ENCODE measurements at places on chromosomes 11 and 22. TPM values are rescaled to one million over a fixed set of nuclear protein-coding genes. Genes with fewer than 3 reads are reported as not detected.

GRCh38 chr11:66909181-66909580, 49.0 kb downstream of the PC start:
- DNase-seq = no peak

DNA sequence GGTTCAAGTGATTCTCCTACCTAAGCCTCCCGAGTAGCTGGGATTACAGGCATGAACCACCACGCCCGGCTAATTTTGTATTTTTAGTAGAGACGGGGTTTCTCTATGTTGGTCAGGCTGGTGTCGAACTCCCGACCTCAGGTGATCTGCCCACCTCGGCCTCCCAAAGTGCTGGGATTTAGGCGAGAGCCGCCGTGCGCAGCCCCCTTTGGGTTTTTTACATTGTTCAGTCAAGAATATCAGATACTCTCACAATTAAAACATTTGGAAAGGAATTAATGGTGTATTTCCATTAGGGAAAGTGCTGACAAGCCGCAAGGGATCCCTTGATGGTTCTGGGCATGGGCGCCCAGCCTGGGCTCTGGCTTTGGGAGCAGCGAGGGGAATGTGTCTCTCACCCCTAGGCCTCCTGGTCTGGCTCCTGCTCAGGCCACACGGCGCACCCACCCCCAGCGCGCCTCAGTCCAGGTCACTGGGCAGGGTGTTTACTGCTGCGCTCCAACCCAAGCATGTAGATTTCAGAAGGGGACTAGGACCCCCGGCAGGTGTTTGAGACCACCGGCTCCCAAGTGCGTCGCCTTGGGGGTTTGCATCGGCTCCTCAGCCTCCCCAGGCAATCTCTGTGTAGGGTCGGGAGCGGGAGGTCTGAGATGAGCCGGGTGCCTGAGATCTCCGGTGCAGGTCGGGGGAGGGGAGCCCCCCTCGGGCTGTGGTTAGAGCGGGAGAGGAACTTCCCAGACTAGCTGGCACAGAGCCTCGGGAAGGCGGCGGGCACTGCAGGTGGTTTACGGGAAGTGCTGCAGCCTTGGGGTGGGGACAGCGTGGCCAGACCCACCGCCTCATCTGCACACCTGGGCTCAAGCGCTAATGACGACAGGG, 809 bp upstream of the IRF7 start:
- peak; percentile 71 for DNase-seq

- DNase-seq = no peak
Observed at GRCh38 chr11:117677729-117678310, 119.2 kb downstream of the DSCAML1 start.

DNA sequence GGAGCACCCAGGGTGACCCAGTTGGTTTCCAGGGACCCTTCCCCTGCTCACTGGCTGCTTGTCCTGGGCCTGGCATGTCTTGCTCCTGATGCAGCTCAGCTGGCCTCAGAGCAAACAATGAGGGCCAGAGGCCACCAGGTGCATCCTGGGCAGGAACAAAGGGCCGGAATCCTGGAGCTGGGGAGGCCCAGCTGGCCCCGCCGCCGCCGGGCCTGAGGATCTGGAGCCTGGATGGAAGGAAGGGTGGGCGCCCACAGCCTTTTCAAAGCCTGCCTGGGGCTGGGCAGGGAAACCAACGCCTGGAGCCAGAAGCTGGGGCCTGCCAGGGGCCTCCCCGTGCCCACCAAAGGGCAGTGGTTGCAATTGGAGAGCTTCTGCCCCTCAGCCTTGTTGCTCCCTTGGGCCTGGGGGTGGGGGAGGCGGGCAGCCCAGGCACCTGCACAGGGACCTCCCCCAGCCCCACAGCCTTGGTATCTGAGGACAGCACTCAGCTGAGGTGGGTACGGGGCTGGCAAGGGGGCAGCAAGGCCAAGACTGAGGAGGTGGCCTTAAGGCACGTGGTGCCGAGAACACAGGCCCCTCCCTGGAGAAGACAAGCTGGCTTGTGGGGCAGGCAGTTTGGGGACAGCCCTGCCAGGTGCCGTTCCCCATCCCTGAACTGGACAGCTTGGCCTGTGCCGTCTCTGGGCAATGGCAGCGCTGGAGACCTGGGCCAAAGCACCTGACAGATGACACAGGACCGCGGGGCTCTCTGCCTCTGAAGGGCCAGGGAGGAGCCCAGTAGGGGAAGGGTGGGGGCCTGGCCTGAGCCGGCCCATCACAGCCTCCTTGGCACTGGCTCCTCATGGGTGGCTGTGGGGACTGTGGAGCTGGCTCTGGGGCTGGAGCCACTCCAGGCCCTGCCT, 7.1 kb upstream of the ADORA2A start:
- peak; percentile 44 for DNase-seq

OR51B5 gene
- not detected for total RNA-seq

DNA sequence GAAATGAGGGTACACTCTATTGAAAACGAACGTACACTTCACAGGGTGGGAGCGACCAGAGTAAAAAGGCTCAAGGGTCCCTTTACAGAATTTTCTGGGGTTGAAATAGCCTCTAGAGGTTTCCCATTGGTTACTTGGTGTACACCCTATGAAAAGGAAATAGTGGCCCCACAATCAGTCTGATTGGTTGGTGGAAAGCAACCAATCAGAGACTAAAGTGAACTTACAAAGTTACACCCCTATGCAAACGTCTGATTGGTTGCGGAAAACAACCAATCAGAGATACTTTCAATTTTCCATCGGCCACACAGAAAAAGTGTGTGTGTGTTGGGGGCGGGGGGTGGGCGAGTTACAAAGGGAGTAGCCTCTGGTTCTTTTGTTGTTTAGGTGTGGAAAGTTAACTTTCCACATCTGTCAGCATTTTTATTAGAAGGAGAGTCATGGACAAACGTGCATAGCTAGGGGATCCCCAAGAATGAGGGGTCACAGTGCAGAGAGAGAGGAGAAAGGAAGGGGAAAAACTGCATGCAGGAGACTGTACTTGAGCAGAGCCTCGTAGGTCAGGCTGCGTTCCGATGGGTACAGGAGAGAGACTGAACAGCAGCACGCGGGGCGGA, 1152.1 kb downstream of the TBC1D22A start:
- DNase-seq = no peak

PIH1D2 gene
- total RNA-seq = 1.3 TPM

DNA sequence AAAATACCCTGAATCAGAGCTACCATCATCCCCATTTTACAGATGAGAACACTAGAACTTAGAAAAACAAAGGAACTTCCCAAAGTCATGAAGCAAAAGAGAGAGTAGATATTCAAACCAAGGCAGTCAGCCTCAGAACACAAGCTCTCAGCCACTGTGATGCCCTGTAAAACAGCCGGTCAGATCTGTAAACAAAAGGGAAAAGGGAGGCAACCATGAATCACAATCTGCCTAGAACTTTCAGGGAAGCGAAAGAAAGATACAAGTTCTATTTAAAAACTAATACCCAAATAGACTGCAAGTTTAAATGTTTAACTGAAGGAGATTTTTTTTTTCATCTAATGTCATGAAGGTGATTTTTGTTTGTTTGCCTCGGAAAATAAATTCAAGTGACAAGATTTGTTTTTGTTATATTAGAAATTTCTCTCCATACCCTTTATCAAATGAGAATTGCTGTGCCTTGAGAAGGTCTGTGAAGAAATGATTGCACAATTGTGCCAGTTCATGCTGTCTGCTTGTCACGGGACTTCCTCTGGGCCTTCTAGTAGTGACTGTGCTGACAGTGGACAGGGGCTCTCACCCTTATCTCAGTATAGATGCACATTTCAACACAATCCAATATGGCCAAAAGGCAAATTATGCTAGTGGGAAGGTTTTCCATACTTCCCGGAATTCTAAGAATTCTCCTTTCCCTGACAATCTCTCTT, 11.7 kb downstream of the SAA1 start:
- DNase-seq = no peak

DNA sequence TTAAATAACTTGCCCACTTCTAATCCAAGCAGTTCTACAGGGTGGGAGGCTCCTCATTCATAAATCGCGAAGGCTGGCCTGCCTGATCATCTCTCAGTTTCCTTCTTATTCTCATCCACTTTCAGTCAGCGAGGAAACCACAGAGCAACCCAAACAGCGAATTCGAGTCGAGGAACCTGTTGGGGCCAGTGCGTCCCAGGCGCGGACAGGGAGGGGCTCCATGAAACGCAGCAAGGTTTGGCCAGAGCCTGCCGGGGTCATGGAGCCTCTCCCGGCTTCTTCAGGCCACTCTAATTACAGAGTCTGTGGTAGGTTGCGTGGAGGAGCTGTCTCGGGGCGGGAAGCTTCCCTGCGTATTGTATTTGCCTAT, 741 bp upstream of the NAV2 start:
- DNase-seq = no peak

DNA sequence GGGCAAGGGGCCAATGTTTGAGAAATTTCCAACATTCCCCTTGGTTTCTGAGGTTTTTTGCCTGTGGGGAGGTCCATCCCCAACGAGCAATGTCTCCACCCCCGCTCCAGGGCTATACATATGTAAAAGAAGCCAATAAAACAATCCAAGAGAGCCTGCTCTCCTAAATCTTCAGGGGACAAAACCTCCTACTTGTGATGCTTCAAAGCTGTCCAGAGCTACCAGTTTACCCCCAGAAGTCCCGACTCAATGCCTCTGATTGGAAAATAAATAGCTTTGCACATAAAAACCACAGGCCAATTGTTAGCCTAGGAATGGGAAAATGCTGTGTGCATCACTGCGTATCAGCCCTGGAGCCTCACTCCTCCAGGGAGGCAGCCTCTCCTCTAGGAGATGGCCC, 66.0 kb upstream of the PAX6 start:
- no peak for DNase-seq

DNA sequence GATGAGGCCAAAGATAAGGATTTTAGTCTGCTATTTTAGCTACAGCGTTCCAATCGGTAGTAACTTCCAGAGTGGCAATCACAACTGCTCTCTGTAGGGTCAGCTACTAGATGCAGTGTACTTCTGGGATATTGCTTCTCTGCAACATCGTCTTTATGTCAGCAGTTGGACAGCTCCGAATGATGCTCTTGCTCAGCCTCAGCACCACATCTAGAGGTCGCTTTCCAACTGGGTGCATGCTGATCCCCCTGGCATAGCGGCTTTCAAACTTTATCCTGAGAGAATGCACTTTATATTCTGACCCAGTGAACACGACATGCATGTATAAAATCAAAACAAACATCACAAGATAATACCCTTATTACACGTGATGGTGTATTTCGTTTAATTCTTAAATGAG, 219.6 kb downstream of the C11orf87 start:
- no peak for DNase-seq

- no peak for DNase-seq
Observed at GRCh38 chr11:77324508-77324907, 23.0 kb upstream of the GDPD4 start.

DNA sequence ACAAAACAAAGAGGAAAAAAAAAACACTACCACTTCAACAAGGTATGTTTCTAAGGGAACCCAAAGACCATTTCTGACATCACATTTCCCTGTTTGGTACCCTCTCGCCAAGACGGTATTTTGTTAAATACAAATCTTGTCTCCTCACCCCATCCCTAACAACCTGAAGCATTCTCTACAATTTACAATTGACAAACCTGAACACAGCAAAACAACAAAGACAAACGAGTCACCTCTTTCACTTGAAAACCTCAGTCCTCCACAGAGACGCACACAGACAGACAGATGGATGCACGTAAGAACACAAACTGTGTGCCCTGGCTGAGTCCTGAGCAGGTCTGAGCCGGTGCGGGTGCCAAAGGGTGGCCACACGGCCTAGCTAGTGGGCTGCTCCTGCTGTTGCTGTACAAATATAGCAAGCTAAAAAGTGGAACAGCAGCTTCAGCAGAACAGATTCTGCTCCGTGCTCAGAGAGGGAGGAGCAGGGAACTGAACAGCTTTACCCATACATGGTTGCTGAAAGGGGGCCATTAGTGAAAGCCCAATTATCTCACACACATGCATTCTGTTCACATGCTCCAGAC, 28.5 kb downstream of the CELF1 start:
- DNase-seq = peak; percentile 58

GRCh38 chr11:7576726-7577290, 63.0 kb downstream of the PPFIBP2 start:
- DNase-seq = peak; percentile 51

DGAT2 gene
- 20.7 TPM for total RNA-seq

DNA sequence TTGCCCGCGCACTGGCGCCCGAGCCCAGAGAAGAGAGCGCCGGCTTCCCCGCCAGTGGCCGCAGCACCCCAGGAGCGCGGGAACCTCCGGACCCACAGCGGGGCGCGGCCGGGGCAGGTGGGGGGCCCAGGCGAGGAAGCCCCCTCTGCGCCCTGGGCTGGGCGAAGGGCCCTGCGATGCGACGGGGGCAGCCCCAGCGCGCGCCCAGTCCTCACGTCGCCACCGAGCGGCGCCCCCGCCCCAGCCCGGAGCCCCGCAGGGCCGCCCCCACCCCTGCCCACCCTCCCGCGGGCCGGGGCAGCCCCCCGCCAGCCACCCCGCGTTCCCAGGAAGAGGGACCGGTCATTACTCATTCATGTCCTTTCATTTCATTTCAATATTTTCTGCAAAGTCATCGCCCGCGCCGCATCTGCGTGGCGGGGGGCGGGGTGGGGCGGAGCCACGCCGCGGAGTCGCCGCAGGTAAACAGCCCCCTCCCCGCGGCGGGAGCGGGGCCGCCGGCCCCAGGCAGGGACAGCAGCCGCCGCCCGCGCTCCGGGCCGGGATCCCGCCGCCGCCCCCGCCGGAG, 673 bp upstream of the PANX2 start:
- DNase-seq = no peak

DNA sequence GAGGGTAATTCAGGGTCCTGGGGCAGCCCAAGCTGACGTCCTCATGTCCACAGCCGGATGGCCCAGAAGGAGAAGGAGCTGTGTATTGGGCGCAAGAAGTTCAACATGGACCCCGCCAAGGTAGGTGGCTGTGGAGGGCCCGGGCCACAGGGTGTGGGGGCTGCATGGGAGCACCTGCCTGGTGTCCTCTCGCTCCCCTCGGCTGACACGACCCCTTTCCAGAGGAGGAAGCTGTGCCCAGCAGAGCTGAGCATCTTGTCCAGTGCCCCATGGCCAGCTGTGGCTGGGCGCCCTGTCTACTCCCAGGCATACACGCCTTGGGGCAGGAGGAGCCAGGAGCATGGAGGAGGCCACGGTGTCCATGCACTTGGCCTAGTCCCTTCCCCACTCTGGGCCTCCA, 13.6 kb downstream of the CYTH4 start:
- DNase-seq = no peak

DNA sequence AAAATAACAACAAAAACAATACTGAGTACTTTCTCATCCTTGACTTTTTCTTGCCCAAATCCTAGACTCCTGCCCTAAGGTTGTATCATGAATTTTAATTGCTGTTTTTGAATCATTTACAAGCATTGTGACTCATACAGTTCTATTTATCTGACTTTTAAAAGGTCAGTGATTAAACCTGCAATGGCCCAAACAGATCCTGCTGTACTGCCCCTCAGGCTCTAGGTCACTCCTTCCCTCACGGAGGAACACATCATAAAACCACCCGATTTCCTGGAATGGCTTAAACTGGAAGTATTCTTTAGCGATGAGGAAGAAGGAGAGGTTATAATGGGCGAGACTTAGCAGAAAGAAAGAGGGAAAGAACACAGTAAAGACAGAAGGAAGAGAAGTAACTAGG, 12.3 kb downstream of the ARFGAP3 start:
- no peak for DNase-seq
